ENCODE measurements at places on chromosomes 6 and 20. TPM values are rescaled to one million over a fixed set of nuclear protein-coding genes. Genes with fewer than 3 reads are reported as not detected.

TMEM14B gene
- total RNA-seq = 82.9 TPM

NOL7 gene
- total RNA-seq = 56.6 TPM

ERVFRD-1 gene
- not detected for total RNA-seq

HLA-DMB gene
- total RNA-seq = 31.2 TPM

PXT1 gene
- total RNA-seq = not detected

RAMACL gene
- total RNA-seq = 0.14 TPM

R3HDML gene
- not detected for total RNA-seq

PTK6 gene
- total RNA-seq = 0.21 TPM

RHAG gene
- not detected for total RNA-seq

PRELID3B gene
- total RNA-seq = 80.4 TPM

RAET1L gene
- not detected for total RNA-seq

DDO gene
- total RNA-seq = not detected

CCN6 gene
- total RNA-seq = not detected

MOXD1 gene
- not detected for total RNA-seq

TMEM170B gene
- total RNA-seq = 1.7 TPM

SYCP2L gene
- 0.64 TPM for total RNA-seq

SNAP25 gene
- not detected for total RNA-seq

HLA-G gene
- total RNA-seq = 0.66 TPM

RGS19 gene
- total RNA-seq = 119 TPM

BANF2 gene
- not detected for total RNA-seq

KIF6 gene
- not detected for total RNA-seq

TMC2 gene
- total RNA-seq = not detected
